ENCODE measurements at places on chromosomes 3 and 15.

DNA sequence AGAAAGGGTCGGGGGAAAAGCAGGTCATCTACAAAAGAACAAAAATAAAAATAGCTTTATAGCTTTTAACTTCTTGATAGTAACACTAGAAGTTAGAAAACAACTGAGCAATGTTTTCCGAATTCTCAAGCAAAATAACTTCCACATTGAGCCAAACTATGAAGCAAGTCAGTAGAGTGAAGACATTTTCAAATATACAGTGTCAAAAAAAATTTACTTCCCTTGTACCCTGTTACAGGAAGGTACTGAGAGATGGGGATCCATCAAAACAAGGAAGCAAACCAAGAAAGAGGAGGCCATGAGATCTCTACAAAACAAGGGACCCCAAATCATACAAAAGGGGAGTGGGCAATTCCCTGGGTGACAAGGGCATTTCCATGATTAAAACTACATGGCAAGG is 26.6 kb upstream of the STIMATE start:
- DNase-seq: no peak

GRCh38 chr3:52388348-52388821 is 56.5 kb downstream of the SEMA3G start:
- no peak for DNase-seq

- DNase-seq: no peak
These were observed 700.6 kb upstream of the CFAP20DC start for GRCh38 chr3:59750391-59750790.

DNA sequence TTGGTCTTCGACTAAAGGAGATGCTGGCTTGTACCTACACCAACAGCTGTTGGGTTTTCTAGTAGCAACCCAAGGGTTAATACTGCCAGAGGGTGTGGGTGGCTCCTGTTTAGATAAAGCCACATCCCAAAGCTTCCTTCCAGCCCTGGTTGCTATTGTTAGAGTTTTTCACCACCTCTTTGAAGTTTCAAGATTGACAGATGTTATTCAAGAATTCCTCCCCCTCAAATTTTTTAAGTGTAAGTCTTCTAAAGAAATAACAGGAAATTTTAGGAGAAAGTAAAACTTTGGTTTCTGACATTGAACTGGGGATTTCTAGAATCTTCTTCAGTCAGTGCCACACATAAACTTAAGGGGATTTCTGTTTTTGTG is 60.9 kb downstream of the TGFBR2 start:
- DNase-seq: no peak

DNA sequence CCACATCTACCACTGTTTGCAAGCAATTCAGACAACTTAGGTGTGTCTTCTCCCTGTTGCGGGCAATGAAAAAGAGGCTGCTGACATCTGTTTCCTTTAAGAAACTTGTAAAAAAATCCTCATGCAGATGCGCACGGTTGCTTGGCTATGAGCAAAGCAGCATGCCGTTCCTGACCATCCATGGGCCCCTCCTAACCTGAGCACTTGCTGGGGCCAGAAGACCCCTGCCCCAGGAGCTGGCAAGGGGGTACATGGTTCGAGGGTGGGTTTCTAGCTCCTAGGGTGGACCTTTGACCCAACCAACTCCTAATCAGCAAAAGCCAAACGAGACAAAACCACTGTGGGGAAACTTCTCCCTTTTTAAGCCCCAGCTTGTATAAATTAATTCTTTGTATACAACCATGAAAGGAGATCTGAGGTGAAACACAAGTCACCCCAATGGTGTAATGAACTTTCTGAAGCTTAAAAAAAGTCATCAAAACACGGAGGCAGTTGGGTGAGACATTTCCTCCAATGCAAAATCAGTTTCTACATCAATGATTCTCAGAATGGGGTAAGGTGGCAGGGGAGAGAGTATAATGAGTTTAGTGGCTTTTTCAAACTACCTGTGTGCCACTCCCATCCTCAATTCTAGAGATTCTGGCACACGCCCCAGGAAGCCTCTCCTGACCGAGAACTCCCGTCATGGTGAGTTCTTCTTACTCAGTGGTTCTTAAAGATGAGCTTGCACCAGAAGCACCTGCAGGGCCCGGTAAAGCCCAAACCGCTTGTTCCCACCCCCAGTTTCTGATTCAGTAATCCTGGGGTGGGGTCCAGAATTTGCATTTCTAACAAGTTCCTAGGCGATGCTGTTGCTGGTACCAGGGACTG is 44.1 kb downstream of the CPN2 start:
- no peak for DNase-seq

DNA sequence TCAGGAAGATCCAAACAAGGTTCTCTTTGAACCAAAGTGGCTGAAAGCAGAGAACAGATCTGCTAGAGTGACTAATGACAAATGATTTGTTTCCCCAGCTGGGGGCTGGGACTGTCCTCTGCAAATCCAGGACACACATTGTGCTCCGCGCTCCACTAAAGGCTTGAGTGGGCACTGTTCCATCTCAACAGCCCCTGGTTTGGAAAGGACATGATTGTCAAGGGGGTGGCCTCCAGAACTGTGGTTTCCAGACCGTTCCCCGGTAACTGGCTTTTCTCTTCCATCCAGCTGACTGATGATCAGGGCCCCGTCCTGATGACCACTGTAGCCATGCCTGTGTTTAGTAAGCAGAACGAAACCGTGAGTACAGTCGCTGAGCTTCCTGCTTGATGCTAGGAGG is 91.0 kb downstream of the LRTM1 start:
- no peak for DNase-seq

- DNase-seq: no peak
These were observed 105.4 kb downstream of the LINGO1 start for GRCh38 chr15:77527164-77527778.

DNA sequence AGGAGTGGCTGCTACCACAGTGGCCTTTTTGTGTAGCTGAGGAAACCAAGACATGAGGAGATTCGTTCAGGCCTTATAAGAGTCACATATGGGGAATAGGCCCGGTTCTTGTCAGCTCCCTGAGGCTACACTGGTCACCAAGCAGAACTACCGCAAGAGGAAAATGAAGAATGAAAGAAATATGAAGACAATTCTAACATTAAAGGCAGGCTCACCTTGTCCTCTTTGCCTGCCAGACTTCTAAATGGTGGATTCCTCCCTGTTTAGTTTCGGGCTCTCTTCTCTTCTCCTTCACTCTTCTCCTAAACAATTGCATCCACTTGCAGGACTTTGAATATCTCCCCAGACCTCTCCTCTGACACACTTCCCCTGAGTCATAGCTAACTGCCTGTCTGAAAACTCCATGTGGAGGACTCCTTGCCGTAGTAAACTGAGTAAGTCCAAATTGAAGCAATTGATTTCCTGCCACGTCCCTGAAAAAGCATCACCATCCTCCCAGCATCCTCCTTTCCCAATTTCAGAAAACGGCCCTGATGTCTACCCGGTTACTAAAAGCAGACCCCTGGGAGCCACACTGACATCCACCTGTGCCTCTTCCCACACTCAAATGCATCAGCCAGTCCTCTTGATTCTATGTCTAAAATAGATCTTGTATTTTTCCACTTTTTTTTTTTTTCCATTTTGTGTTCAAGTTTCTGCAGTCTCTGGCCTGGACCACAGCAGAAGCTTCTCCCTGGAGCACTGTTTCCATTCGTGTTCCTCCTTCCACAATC is 30.3 kb upstream of the VEPH1 start:
- DNase-seq: no peak

DNA sequence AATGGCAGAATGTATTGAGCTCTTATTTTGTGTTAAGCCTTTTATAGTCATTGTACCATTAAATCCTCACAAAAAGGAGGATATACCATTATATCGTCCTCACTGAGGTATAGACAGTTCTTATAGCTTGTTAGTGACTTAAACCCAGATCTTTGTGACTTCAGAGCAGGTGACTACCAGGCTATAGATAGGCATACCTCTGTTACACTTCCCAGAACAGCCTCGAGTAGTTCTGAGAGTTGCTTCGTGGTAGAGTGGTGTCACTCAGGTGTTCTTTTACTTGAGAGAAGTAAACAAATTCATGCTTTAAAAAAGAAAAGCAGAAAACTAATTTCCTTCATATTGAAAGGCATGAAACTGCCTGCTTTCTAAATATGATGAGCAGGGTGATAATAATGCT is 59.9 kb downstream of the SEC22A start:
- DNase-seq: no peak

- no peak for DNase-seq
These were observed 17.6 kb upstream of the SLC41A3 start for GRCh38 chr3:126101521-126101982.

DNA sequence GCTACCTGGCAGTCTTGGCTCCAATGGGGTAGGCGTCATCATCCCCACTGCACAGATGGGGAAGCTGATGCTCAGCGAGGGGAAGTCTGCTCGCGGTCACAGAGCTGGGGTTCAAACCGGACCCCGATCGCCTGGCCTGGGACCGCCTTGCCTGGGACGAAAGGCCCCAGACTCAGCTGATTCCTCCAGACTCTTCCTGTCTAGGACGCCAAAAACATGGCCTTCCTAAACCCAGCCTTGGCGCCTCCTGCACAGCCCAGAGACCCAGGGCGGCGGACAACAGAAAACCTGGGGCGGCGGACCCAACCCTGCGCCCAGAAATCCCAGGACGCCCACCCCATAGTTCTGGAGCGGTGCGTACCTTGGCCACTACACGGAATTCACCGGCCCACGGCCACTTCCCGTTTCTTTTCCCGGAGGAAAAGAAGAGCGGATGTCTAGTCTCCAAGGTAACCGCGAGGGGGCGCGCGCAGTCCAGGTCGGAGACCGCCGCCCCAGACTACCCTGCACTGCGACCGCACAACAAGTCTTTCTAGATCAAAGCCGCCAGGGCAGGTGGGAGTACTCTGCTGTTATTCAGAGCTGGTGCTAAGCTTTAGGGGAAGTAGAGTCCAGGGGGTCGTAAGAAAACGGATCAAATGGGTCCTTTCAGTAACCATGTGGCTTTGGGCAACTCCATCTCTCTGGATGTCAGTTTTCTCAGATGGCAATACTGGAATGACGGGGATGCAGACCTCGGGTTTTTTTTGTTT is 4.9 kb upstream of the IL17RD start:
- no peak for DNase-seq

GRCh38 chr15:42207674-42208579 is at the start of gene VPS39:
Gene VPS39 (minus strand): TSS chr15:42208304. CDS start chr15:42208153, 151 bp downstream.
- no peak for DNase-seq

DNA sequence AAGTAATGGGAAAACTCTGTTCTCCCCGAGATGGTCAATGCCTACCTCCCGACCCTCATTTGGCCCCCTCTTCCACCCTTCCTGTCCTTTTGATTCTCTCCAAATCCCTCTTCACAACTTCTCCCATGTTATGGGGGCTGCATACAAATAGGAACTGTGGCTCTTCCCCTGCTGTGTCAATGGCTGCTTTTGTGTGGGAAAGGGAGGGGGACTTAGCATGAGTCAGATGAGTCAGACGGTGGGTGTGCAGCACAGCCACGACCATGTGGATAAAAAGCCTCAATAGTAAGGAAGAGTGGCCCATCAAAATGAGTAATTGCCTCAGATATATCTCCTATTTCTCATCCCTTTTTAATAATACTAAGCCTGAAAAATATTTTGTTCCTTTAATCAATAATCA is 31.9 kb downstream of the SPATA16 start:
- DNase-seq: no peak

DNA sequence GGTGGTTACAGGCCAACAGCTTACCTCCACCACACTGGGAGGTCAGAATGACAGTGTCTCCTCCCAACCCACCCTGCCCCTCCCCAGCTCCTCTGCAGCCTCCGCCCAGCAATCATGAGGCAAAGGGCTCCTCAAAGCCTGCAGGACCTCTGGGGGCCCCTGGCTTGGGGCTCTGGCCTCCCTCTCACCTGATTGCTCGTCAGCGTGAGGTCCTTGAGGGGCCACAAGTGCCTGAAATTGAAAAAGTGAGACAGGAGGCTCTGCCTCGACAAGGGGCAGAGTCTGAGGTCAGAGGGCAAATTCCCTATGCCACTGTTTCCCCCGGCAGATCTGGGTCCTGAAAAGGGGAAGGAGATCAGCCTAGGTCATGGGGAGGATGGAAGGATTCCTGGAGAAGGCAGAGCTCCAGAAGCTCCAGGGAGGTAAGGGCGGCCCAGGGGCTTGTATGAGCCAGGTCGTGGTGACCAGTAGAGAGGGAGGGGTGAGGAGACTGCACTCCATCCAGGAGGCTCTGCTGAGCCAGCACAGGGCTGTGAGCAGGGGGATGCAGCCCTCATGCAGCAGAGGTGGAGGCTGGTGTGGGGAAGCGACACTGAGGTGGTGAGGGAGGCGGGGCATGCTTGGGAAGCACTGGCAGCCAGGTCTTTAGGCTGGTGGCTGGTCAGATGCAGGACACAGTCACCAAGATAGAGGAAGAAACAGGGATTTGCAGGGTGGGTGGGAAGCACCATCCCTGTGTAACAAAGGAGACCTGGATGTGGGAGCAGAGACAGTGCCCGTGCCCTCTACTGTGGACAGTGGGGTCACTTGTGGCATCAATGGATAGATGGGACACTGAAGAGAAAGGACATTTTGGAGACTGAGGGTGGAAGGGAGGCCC is 20.1 kb downstream of the ALS2CL start:
- no peak for DNase-seq

DNA sequence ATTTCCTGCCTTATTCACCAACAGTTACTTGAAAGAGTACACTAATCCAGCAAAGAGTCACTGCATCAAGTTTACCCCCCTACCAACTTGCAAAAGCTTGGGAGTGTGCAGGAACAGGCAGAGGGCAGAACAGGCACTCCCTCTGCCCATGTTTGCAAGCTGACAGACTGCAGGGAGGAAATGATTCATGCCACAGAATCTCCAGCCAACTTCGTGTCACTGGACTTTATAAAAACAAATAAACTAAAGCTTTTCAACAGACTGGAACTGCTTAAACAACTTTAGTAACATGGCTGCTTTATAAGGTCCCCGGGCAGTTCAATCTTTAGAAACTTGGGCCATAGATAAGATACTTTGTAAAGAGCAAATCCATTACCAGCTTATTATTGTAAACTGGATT is 129.5 kb downstream of the THRB start:
- no peak for DNase-seq

- no peak for DNase-seq
These were observed 9.4 kb downstream of the BTLA start for GRCh38 chr3:112489674-112490479.

DNA sequence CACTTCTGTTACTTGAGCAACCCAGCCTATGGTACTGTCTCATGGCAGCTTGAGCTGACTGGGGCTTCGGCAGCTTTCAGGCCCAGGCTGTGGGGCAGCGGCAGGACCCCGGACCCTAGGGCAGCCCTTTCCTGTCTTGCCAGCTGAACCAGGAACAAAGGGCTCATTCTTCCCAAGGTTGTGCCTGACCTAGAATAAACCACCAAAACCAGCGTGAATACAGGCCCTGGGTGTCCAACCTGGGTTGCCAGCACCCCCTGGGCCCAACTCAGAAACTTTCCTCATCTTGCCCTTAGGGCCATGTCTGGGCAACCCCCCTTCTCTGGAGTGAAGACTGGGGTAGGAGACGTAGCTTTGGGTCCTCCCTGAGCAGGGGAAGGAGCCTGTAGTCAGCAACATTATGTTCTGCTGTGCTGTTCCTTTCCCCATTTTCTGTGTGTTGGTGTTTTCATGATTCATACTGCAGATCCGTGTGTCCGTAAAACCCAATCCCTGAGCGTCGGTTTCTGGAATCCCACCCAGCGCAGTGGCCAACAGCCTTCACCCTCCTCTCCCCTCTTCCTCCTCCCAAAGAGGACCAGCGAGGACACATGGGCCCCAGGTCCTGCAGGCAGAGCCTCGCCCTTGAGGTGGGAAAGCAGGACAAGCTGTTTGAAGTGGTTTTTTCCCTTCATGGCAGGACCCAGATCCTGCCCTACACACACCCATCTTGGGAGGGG is 33.5 kb downstream of the TKT start:
- DNase-seq: no peak
